ENCODE measurements at places on chromosomes 3 and 15. TPM values are rescaled to one million over a fixed set of nuclear protein-coding genes. Genes with fewer than 3 reads are reported as not detected.

Gene ROPN1
- total RNA-seq: not detected

Gene OTOL1
- total RNA-seq: not detected

Gene AGBL1
- total RNA-seq: not detected

Gene CHCHD6
- 40.9 TPM for total RNA-seq

Measured in MG63 (cell line).